Vagina (tissue), 2 donors: ENCODE measurements at places on chromosomes 2 and 18. TPM values are rescaled to one million over a fixed set of nuclear protein-coding genes. Genes with fewer than 3 reads are reported as not detected.

G6PC2 gene
- not detected for total RNA-seq

- no peaks in the 10 kb centered on the region for H3K27me3 ChIP-seq
- H3K27ac ChIP-seq: no peak overlapping the region
Observed at GRCh38 chr2:28674062-28674712, 77.4 kb upstream of the PPP1CB start.

- DNase-seq: no peak
- H3K4me3 ChIP-seq: no peak overlapping the region
- H3K27ac ChIP-seq: no peak overlapping the region
- H3K27me3 ChIP-seq: no peaks in the 10 kb centered on the region
- H3K36me3 ChIP-seq: no peaks in the 10 kb centered on the region
- no peaks in the 10 kb centered on the region for H3K4me1 ChIP-seq
Observed at GRCh38 chr18:31657823-31658669, 26.3 kb downstream of the B4GALT6 start.

- no peaks in the 10 kb centered on the region for H3K4me1 ChIP-seq
- H3K4me3 ChIP-seq: no peak overlapping the region
Observed at GRCh38 chr2:100603948-100604633, 41.3 kb downstream of the PDCL3 start.

GRCh38 chr2:12737297-12737696 lies 20.6 kb downstream of the TRIB2 start:
- no peaks in the 10 kb centered on the region for H3K27me3 ChIP-seq
- no peak overlapping the region for H3K4me3 ChIP-seq
- H3K36me3 ChIP-seq: no peaks in the 10 kb centered on the region
- H3K27ac ChIP-seq: no peak overlapping the region
- peak; percentile 31 for DNase-seq

GRCh38 chr18:22114526-22115321 lies 54.7 kb upstream of the GATA6 start:
- DNase-seq: no peak
- H3K27me3 ChIP-seq: no peaks in the 10 kb centered on the region
- no peaks in the 10 kb centered on the region for H3K36me3 ChIP-seq
- H3K4me3 ChIP-seq: no peak overlapping the region
- no peak overlapping the region for H3K27ac ChIP-seq

GRCh38 chr18:68148863-68149262 lies 566.0 kb downstream of the TMX3 start:
- no peaks in the 10 kb centered on the region for H3K36me3 ChIP-seq
- H3K27me3 ChIP-seq: no peaks in the 10 kb centered on the region
- H3K4me1 ChIP-seq: no peaks in the 10 kb centered on the region
- DNase-seq: no peak
- no peak overlapping the region for H3K27ac ChIP-seq
- H3K4me3 ChIP-seq: no peak overlapping the region

- H3K27me3 ChIP-seq: no peaks in the 10 kb centered on the region
- no peak for DNase-seq
- no peaks in the 10 kb centered on the region for H3K36me3 ChIP-seq
- no peak overlapping the region for H3K4me3 ChIP-seq
- no peaks in the 10 kb centered on the region for H3K4me1 ChIP-seq
- H3K27ac ChIP-seq: no peak overlapping the region
Observed at GRCh38 chr18:5662586-5663090, 118.8 kb upstream of the EPB41L3 start.

- H3K36me3 ChIP-seq: peaks cover 82% of the 10 kb centered on the region
- no peaks in the 10 kb centered on the region for H3K27me3 ChIP-seq
- no peak overlapping the region for H3K27ac ChIP-seq
- H3K4me3 ChIP-seq: no peak overlapping the region
- DNase-seq: no peak
Observed at GRCh38 chr2:238176613-238177012, 17.8 kb downstream of the ERFE start.
